ENCODE measurements at places on chromosomes 5 and 9.

DNA sequence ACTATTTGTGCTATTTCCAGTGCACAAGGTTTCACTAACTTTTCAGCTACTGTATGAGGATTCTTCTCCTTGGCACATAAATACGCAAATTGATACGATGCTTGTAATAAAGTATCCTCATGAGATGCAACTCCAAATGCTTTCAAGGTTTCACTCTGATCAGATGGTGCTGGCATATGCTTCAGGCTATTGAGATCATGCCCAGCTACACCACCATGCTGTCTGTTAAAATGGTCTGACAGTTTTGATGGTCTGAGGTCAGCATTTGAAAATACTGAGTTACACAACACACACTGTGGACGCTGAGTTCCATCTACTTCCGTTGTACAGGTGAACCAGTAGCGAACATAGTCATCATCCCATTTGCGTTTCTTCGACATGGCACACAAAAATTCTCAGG is 4.7 kb downstream of the FAM200C start:
- no peak for DNase-seq

DNA sequence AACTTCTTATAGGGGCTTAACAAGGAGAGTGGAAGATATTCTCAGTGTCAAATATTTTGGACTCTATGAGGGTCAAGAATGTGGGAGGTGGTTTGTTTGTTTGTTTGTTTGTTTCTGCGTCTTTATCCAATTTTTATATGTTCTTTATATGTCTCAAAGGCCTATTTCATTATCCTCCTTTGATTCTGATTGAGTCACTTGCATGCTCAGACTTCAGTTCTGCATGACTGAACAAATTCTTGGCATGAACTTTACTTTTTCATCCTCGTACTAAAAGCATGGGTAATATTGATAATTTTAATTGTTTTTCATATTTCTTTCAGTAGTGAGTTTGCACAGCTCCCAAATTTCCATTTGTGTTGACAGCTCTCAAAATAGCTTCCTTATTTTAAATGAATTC is 19.2 kb upstream of the ERBIN start:
- no peak for DNase-seq

DNA sequence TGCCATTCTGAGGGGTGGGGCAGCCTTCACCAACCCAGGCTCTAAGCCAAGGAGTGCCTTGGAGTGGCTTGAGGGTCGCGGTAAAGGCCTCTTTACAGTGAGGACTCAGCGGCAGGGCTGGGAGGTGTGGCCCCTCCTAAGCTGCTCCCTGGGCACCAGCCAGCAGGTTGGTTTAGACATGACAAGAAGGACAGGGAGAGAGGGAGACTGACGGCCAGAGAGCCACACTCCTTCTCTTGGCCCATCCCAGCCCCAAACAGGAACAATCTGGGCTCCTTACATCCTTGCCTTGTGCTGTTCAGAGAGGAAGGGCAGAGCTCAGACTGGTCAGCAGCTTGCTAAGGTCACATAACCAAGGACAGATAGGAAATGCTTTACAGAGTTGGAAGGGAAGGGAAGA is 94.5 kb downstream of the LMX1B start:
- no peak for DNase-seq

DNA sequence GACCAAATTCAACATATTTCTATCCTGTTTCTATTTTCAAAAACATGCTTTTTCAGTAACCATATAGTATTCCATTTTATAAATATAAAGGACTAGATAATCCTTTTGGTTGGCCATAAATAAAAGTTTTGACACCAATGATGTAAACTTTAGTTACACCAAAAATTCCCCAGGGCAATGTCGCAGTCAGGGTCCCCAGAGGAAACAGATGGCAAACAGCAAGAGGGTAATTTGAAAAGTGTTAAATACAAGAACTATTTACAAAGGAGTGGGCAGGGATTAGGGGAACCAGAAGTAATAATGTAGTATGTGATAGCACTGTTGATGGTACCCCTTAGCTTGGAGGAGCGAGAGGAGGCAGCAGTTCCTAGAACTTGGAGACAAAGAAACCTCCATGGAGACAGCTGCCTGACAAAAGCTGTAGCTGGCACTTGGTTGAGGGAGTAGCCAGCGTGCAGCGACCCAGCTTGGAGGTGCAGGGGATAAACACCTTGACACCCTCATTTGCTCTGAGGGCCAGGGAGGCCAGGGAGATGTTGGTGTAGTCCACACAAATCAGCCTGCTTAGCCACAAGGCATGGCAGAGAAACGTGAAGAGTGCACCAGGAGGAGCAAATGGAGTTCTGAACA is 18.3 kb upstream of the MSANTD3 start:
- DNase-seq: no peak

DNA sequence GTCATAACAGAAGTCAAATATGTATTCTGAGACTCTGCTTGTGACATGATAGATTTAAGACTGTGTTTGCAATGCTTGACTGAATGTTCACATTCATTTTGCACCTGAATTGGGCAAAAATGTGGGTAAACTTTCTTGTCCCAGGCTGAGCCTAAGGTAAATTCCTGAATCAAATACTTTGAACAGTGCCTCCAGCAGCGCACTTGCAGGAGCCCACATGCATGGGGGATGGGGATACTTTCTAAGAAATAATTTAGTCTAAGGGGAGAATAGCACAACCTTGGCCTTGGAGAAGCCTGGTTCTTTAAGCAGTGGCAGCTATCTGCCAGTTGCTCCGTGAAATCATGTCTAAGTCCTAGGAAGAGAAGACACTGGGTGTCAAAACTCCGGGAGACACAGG is 163.5 kb upstream of the EGFLAM start:
- DNase-seq: no peak

DNA sequence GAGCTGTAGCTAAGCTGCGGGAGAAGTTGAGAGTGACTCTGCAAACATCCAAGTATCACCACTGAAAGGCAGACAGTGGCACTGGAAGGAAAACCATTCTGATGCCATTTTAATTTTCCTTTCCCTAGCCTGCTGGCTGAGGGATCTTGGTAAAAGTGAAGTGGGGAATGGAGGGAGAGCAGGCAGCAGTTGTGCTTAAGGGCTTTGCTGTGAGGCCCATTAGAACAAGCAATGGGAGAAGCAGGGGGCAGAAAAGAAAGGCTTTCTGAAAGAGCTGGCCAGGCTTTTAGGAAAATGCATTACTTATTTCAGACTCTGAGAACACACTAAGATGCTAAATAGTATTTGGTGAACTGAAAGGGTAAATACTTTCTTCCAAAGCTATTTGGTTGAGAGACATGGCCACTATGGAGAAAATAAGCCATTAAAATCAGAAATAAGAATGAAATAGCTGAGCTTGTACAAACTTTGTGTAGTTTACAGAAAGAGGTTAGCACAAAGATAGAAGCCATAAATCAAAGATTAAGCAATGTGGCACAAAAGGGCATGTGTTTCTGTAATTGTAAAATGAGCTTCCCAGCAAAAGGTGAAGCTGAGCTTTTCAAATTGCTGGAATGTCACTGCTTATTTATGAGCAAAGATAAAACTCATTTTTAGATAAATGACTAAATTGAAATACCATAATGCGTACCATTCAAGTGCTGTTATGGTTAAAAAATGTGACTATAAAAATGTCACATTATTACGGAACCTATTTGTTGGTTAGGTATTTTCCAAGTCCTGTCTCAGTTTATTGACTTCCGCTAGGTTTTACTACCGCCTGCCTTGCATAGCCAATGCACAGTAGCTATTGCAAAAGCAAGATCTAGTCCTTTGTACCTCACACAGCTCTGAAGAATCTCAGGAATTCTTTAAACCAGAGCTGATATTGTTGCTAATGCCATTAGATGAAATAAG is 20.8 kb downstream of the SNCAIP start:
- no peak for DNase-seq

DNA sequence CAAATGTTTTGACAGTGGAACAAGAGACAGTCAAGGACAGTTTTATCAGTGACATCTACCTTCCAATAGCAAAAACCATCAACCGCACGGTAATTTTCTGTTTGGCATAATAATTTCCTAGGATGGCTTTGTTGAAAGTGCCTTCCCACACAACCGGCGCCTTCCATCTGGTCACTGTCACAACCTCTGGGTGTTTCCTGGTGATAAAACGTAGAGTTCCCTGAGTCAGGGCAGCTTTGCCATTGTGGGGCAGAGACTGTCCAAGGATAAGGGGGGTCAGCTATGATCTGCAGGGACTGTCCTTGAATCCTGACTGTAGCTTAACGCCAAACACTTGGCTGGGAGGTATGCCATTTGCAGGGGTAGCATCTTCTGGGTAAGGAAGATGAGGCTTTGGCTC is 47.6 kb downstream of the GGTA1 start:
- DNase-seq: no peak

DNA sequence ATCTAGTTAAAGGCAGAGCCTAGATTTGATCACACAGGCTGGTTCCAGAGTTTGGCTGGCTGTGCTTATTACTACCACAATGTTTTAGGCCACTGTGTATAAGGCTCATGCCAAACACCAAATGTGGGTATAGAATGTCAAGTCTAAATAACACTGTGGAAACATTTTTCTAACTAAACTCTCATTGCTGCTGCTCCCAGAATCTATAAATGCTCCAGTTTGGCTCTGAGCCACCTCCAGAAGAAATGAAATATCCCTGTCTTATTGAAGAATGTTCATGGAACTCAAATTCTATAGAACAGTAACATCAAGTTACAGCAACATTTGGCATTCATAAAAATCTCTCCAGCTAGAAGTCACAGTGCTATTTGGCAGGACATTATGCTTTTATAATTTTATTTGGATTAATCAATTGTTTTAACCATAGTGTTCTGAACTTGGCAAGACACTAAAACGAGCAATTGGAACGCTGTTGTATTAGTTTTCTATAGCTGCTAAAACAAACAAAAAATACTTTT is 178.1 kb upstream of the COX7C start:
- no peak for DNase-seq

GRCh38 chr5:142433526-142434321 is 108.9 kb upstream of the SPRY4 start:
- no peak for DNase-seq

GRCh38 chr5:60959156-60959555 is 14.2 kb downstream of the NDUFAF2 start:
- no peak for DNase-seq

DNA sequence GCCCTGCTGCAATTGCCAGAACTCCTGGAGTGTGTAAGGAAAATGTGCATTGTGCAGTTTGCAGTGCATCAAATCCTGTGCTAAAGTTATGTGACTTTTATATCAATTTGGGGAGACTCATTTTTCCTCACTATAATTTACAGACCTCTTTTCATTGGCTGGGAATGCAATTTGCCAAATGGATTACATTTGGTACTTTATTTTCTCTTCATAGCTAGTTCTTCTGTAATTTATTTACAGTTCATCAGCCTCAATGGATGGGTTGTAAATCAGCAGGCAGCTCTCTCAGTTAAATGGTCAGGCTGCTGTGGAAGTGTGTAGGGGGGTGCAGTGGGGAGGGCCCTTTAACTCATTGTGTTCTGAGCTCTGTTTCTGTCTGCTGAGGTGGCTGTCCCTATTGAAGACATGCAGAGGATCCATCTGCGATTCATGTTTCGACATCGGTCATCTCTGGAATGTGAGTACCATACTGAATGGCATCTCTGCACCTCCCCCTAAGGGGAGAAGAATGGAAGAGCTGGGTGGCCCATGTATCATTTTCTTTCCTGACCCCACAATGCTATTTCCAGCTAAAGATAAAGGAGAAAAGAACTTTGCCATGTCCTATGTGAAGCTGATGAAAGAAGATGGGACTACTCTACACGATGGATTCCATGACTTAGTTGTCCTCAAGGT is 74.6 kb downstream of the DOCK2 start:
- no peak for DNase-seq

- no peak for DNase-seq
Measured at GRCh38 chr5:84292788-84293653, 91.7 kb downstream of the EDIL3 start.

- no peak for DNase-seq
Measured at GRCh38 chr9:115524453-115525059, 406.6 kb upstream of the TNC start.

- DNase-seq: no peak
Measured at GRCh38 chr5:6096101-6096500, 282.2 kb downstream of the MED10 start.

GRCh38 chr9:77438653-77439052 is 209.5 kb downstream of the GNA14 start:
- DNase-seq: no peak

GRCh38 chr5:73027361-73027760 is 71.5 kb downstream of the FCHO2 start:
- no peak for DNase-seq

DNA sequence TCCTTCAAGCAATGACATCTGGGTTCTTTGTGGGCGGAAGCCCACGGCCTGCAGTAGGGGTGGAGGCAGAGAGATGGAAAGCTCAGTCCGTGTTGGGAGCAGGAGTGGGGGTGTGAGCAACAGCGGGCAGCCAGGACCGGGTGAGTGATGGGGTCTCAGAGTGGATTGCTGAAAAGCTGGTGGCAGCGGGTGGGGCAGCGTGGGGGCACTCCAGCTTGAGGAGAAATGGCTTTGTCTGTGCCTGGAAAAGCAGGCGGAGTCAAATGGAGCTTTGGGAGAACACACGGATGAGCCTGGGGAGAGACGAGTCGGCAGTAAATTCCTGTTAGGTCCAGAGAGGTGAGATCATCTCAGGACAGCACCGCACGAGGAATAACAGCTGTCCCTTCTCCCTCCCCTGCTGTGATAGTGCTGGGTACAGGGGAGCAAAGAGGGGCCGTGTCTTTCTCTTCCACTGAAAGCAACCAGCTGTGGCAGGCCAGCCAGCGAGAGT is 42.1 kb downstream of the CACNA1B start:
- DNase-seq: no peak

DNA sequence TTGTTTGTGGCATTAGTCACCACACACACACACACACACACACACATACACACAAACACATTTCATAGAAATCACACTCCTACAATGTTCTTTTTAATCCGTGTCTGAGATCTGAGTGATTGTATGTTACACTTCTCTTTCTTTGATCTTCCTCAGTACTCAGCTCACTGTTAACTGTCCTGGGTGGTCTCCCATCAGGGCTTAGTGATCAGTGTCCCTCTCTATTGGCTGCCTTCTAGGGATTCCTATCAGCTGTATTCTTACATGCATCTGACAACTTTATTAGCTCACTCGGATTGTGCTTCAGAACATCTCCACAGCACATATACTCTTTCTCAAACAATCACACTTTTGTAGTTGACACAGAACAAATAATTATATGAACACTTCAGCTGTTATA is 170.2 kb upstream of the POU5F2 start:
- DNase-seq: no peak

- DNase-seq: no peak
Measured at GRCh38 chr9:134850611-134851010, 30.0 kb upstream of the FCN2 start.
